ENCODE measurements at places on chromosomes 4 and X. TPM values are rescaled to one million over a fixed set of nuclear protein-coding genes. Genes with fewer than 3 reads are reported as not detected.

GRCh38 chr4:26820346-26820745 lies 40.3 kb upstream of the STIM2 start:
- H3K36me3 ChIP-seq, result no peaks in the 10 kb centered on the region
- H3K4me1 ChIP-seq, result no peaks in the 10 kb centered on the region
- H3K27ac ChIP-seq, result no peak overlapping the region
- DNase-seq, result no peak
- no peak overlapping the region for H3K4me3 ChIP-seq

- no peaks in the 10 kb centered on the region for H3K36me3 ChIP-seq
- no peak overlapping the region for H3K27ac ChIP-seq
- no peaks in the 10 kb centered on the region for H3K27me3 ChIP-seq
- no peak for DNase-seq
- no peak overlapping the region for H3K4me3 ChIP-seq
- peaks cover 7% of the 10 kb centered on the region for H3K4me1 ChIP-seq
These were observed 11.7 kb downstream of the MEPE start for GRCh38 chr4:87844452-87844851.

DNA sequence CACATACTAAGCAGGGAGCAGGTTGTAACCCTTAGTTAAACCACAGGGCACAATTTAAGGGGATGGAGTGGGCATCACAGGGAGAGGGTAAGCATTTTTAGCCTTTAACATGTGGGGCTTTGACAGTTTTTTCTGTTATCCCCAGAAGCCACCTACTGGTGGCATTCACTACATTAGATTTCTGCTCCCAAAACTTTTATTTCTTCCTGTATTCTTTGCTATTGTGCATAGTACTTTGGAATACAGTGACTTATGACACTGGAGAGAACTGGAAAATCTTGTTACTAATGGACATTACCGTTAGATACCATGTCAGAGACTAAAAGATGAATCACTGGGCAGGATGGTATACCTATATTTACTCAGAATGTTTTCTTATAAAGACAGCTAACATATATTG lies 7.3 kb downstream of the TRIM75 start:
- H3K4me3 ChIP-seq, result no peak overlapping the region
- DNase-seq, result no peak
- peaks cover 10% of the 10 kb centered on the region for H3K4me1 ChIP-seq
- H3K27me3 ChIP-seq, result no peaks in the 10 kb centered on the region
- H3K36me3 ChIP-seq, result no peaks in the 10 kb centered on the region

GRCh38 chrX:8673201-8673600 lies 58.7 kb downstream of the ANOS1 start:
- no peak for DNase-seq
- H3K4me3 ChIP-seq, result no peak overlapping the region
- no peaks in the 10 kb centered on the region for H3K4me1 ChIP-seq
- no peaks in the 10 kb centered on the region for H3K36me3 ChIP-seq

- H3K4me3 ChIP-seq, result no peak overlapping the region
- H3K27ac ChIP-seq, result no peak overlapping the region
- DNase-seq, result no peak
These were observed 38.9 kb upstream of the C4orf50 start for GRCh38 chr4:6056976-6057766.

DNA sequence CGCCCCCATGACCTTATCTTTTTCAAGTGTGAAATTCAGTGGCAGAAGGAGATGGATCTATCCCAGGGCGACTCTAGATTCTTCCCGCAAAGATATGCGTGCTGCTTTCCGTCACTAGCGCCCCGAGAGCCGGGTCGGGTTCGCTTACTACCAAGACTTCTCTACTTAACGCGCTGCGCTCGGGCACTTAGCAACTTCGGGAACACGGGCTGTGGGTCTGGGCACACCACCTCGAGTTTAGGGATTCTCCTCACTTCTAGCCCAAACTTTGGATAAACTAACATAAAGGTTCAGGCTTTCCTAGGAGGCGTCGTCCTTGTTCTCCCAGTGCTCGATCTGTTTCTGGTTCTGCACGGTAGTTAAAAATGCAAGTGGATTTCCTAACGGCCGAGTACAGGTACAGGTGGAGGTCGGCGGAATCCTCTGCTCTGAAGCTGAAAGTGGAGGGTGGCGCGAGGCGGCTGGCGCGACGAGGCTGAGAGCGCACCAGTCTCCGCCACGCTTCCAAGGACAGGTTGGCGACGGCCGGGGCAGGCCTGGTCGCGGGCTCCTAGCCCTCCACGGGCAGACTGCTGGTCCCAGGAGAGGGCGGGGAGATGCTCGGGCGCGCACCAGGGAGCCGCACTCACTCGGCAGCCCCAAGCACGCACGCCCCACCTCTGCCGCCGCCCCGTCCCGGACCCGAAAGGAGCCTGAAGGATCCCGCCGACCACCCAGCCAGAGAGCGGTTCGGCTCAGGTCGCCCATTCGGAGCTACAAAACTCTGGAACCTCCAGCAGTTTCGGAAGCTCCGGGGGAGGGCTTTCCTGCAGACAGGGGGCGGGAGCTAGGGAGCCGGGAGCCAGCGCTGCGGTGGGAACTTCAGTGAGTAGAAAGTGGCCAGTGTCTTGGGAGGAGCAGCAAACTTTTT lies 100.8 kb upstream of the TENM3 start:
- no peaks in the 10 kb centered on the region for H3K36me3 ChIP-seq
- H3K4me3 ChIP-seq, result no peak overlapping the region
- peaks cover 16% of the 10 kb centered on the region for H3K4me1 ChIP-seq
- DNase-seq, result peak; percentile 59

DNA sequence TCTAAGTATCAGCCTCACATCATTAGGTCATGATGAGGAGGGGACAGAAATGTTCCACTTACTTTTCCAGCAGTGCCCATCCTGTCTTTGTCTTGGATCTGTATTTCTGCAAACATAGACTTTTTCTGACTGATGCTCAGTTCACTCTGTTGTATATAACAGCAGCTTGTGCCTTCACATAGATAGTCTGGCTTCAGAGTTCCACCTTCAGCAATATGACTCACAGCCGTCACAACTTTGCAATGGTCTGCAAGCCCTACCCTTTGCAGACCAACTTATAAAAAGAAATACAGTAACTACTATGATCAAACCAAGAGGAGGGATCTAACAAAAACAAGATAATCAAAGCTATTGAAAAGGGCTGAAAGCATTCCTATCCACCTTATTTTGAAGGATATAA lies at the start of gene ADH7:
ADH7 (minus strand) TSS at position 189 of the 400 bp plus-strand sequence; CDS start at position 80, 109 bp downstream.
- H3K4me3 ChIP-seq, result no peak within 1 kb of the TSS
- no peaks in the 10 kb centered on the region for H3K27me3 ChIP-seq
- DNase-seq, result no peak

- H3K4me1 ChIP-seq, result no peaks in the 10 kb centered on the region
- H3K27ac ChIP-seq, result no peak overlapping the region
- no peaks in the 10 kb centered on the region for H3K27me3 ChIP-seq
- no peaks in the 10 kb centered on the region for H3K36me3 ChIP-seq
- no peak overlapping the region for H3K4me3 ChIP-seq
These were observed 59.6 kb upstream of the HPGD start for GRCh38 chr4:174581901-174582300.

DNA sequence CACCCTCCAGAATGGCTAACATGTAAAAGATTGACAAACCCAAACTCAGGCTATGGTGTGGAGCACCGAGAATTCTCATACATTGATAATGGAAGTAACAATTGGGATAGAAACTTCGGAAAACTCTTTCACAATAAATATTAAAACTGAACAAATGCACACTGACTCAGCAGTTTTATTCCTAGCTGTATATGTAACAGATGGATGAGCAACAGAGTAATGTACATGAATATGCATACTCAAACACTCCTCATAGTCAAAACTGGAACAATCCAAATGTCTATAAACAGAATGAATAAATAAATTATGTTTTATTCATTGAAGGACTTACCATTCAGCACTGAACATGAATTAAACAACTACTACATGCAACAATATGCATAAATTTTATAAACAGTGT lies 37.1 kb upstream of the PDE5A start:
- H3K36me3 ChIP-seq, result no peaks in the 10 kb centered on the region
- no peak overlapping the region for H3K27ac ChIP-seq
- H3K4me1 ChIP-seq, result peaks cover 3% of the 10 kb centered on the region
- no peak overlapping the region for H3K4me3 ChIP-seq

CLGN gene
- total RNA-seq, result 2.9 TPM
